ENCODE measurements at places on chromosomes 2 and 18. TPM values are rescaled to one million over a fixed set of nuclear protein-coding genes. Genes with fewer than 3 reads are reported as not detected.

DNA sequence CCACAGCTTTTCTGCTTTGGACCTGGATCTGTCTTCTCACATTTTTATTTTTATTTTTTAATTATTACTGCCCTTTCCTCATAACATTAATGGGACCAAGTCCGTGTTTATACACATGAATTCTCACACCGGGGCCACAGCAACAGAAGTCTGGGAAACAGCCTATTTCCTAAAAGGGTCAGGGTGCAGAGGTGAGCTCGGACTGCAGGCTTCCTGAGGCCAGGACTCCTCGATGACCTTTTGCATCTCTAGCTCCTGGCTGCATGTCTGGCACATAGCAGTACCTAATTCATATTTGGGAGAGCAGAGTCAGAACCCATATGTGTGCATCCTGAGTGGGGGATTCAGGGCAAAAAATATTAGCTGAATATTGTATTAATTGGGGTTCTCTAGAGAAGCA, 9.6 kb upstream of the RAB31 start:
- H3K4me1 ChIP-seq: peaks cover 21% of the 10 kb centered on the region
- H3K4me3 ChIP-seq: no peak overlapping the region
- no peak overlapping the region for H3K27ac ChIP-seq
- no peaks in the 10 kb centered on the region for H3K36me3 ChIP-seq
- DNase-seq: no peak
- H3K27me3 ChIP-seq: peaks cover 41% of the 10 kb centered on the region

PPIG gene
- 48.8 TPM for total RNA-seq

THSD7B gene
- total RNA-seq: not detected

DNA sequence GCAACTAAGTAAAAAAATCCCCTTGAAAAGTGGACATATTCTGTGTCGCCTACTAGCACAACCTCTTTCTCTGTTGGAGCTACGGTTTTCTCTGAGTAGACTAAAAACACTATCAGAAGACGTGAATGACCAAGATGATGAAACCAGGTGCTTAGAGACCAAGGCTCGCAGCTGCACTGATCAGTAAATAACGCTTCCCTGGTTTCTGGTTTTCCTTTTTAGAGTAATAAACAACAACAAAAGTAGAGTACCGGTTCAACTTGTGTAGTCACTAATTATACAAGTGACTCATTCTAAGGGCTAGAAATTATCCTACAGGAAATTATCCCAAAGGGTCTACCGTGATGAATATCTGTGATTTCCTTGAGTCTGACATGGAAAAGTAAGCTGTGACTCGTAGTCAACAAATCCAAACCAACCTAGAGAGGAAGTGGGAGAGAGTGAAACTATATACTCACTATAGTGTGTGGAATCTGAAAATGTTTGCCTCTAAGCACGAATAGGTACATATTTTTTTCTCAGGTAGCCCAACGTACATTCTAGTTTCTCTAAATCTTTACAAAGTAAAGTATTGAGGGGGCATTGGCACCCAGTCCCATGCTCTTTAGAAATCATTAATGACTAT, 17.8 kb downstream of the RASGRP3 start:
- H3K4me1 ChIP-seq: peaks cover 61% of the 10 kb centered on the region
- H3K27me3 ChIP-seq: peaks cover 4% of the 10 kb centered on the region
- H3K36me3 ChIP-seq: peaks cover 11% of the 10 kb centered on the region
- no peak overlapping the region for H3K4me3 ChIP-seq
- H3K27ac ChIP-seq: no peak overlapping the region
- no peak for DNase-seq

GRCh38 chr2:198327526-198327925, 523.1 kb downstream of the PLCL1 start:
- no peak overlapping the region for H3K4me3 ChIP-seq
- H3K4me1 ChIP-seq: peaks cover 25% of the 10 kb centered on the region
- DNase-seq: no peak
- H3K27me3 ChIP-seq: peaks cover 39% of the 10 kb centered on the region
- no peak overlapping the region for H3K27ac ChIP-seq

DNA sequence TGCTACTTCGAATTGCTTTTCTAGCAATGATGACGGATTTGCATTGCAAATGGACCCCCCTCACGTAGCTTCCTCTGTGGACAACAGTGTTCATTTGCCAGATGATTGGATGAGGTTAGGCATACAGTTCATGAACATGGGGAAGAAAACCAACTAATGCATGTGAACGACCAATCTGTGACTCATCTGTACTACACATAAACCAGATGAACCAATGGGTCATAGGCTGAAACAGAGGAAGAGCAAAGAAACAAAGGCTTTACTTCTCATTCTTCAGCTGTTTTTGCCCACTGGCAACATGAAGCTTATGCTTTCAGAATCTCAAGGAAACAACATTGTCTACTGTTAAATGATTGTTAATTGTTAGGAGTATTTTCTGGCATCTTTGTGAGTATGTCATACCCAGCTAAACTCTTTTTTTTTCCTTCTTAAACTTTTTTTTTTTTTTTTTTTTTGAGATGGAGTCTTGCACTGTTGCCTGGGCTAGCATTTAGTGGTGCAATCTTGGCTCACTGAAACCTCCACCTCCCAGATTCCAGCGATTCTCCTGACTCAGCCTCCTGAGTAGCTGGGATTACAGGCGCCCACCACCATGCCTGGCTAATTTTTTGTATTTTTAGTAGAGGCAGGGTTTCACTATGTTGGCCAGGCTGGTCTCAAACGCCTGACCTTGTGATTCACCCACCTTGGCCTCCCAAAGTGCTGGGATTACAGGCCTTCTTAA, 35.5 kb downstream of the EFEMP1 start:
- H3K4me1 ChIP-seq: no peaks in the 10 kb centered on the region
- H3K4me3 ChIP-seq: no peak overlapping the region
- no peaks in the 10 kb centered on the region for H3K36me3 ChIP-seq

DNA sequence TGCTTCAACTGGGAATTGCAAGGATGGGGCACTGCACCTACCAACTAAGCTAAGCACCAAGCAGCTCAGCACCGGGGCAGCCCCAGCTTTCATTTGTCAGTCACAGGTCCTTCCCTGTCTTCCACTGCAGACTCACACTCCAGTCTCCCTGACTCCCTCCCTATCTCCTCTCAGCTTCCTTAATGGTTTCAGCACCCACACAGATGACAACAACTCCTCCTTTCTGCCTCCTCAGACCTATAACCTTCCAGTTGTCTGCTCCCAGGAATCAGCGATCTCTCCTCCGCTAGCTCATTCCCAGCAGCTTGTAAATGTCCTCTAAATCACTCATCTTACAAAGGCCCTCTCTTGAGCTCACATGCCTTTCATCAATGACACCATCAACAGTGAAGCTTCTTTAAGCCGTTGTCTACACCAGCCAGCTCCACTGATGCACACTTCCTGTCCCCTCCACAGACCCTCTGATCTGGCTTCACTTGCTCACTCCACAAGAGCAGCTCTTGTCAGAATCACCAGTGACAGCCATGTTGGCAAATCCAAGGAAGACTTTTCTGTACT, 32.1 kb downstream of the CLASP1 start:
- H3K4me1 ChIP-seq: peaks cover 2% of the 10 kb centered on the region
- H3K4me3 ChIP-seq: no peak overlapping the region
- DNase-seq: no peak
- H3K27ac ChIP-seq: no peak overlapping the region
